ENCODE measurements at places on chromosomes 12 and 14.

DNA sequence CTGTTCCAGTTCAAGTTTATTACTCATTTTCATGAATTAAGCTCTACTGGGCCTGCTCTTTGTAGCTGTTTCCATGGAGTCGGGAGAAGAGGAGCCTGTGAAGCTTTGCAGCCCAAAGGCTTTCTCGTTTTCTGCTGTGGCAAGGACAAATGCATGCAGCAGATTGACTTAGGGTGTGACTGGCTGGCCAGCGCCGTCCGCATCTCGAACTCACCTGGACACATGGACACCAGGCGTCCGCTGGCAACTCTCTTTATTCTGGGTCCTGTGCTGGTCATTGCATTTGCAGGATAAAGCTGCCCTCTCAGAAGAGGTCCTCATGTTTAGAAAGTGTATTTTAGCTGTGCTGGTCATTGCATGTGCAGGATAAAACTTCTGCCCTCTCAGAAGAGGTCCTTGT is 350.4 kb downstream of the TMEM121 start:
- DNase-seq, result no peak

- no peak for DNase-seq
Observed at GRCh38 chr14:83712418-83713129, 1817.4 kb upstream of the FLRT2 start.

GRCh38 chr14:82536566-82536965 is 1002.9 kb upstream of the SEL1L start:
- no peak for DNase-seq

DNA sequence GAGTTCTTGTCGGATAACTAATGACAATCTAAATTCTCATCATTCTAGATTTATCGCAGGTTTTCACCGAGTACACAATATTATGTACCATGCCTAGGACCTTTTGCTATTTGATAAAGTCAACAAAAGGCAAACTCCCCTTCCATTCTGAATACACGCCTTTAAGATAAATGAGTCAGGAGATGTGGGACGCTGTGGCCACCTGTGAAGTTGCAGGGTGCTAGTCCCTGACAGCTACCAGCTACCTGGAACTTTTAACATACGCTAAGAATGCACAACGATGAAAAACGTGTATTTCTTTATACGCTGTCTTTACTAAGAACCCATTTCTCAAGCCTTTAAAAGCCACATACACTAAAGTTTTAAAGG is 678 bp downstream of the MDM1 start:
- no peak for DNase-seq

GRCh38 chr12:93944911-93945310 is 203.5 kb upstream of the PLXNC1 start:
- DNase-seq, result no peak

GRCh38 chr14:64209444-64210131 is 84.6 kb downstream of the ESR2 start:
- no peak for DNase-seq

DNA sequence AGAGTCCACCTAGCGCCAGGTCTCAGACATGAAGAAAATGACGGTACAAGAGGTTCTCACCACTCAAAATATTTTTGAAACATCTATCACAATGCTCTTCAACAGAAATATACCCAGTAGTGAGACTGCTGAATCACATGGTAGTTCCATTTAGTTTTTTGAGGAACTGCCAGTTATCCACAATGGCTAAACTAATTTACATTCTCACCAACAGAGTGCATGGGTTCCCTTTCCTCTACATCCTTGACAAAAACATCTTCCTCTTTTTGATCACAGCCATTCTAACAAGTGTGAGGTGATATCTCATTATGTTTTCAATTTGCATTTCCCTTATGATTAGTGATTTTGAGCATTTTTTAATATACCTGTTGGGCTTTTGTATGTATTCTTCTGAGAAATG is 5.7 kb upstream of the GPR65 start:
- no peak for DNase-seq

- DNase-seq, result no peak
Observed at GRCh38 chr14:73602994-73603393, 9.3 kb upstream of the ACOT6 start.

DNA sequence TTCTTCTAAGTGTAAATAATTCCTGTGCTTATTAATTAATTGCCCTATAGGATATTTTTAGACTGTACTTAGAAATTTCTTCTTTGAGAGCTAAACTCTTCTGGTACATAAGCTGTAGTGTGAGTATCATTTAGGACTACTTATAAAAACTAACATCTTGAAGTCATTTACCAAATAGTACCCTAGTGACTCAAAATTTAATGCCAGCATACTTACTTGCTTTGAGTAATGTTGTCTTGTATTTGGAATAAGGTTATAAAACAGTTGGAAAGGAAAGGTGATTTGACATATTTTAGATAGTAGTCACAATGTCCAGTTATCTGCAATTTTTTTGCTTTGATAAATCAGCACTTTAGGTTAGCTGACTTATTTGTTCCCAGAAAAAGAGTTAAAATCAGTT is 39.1 kb downstream of the SPATA7 start:
- no peak for DNase-seq

DNA sequence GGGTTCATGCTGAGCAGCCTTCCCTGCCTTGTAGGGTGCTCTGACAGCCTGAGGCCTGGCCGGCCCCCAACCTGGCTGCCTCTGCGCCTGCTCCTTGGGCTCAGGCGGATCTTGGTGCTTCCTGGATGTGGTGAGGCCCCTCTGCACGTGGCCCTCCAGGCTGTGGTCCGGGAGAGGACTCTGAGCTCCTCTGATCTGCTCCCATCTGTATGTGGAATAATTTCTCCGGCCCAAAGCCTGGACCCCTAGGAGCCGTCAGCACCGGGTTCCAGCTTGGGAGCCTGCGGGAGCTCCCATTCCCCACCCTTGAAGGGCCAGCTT is 21.3 kb upstream of the EIF2B2 start:
- DNase-seq, result no peak

GRCh38 chr14:89384023-89384422 is 33.0 kb downstream of the FOXN3 start:
- no peak for DNase-seq

DNA sequence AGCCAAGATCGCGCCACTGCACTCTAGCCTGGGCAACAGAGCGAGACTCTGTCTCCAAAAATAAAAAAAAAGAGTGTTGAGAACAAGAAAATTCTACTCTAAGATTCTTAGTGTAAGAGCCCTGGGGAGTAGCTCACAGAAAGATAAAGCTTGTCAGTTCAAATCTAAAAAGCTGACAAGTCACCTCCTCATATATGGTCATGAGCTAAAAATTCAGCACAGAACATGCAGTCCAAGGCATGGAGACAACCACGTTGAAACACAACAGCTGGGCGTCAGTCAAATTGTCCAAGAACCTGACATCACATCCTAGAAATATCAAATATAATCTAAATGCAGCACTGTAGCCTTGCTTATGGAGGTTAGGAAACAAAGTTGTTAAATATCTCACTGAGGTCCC is 47.8 kb downstream of the CLIP1 start:
- DNase-seq, result no peak

GRCh38 chr14:41280745-41281144 is 325.9 kb upstream of the LRFN5 start:
- no peak for DNase-seq

GRCh38 chr12:30092983-30093617 is 309.4 kb upstream of the TMTC1 start:
- no peak for DNase-seq

DNA sequence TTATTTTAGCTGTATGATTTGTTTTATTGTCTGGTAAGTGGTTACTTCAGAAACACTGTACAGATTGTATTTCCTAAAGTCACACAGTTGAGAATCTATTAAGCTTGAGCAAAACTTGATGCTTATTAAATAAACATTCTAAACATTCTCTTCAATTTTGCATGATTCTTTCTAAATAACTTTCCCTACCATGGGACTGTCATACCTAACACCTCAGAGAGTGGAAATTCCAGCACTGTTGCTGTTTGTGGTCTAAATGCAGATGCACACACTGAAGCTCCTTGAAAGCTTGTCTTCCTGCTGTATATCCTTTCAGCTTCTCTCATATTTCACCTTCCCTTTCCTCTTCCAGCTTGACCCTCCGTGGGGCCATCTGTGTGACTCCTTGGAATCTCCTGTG is 392.0 kb downstream of the LRIG3 start:
- no peak for DNase-seq

DNA sequence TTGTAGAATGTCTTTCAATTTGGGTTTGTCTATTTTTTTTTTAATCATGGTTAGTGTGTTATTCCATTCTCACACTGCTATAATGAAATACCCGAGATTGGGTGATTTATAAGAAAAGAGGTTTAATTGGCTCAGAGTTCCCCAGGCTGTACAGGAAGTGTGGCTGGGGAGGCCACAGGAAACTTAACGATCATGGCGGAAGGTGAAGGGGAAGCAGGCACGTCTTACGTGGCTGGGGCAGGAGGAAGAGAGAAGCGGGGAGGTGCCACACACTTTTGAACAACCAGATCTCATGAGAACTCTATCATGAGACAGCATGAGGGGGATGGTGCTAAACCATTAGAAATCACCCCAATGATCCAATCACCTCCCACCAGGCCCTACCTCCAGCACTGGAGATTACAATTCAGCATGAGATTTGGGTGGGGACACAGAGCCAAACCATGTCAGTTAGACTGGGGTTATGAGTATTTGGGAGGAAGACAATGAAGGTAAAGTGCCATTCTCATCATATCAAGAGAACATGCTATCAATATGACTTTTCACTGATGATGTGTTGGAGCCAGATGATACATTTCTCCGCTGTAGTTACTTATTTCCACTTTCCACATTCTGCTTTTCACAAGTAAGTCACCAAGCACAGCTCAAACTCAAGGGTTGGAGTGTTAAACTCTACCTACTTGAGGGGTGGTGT is 45.8 kb downstream of the AP5M1 start:
- DNase-seq, result no peak

- no peak for DNase-seq
Observed at GRCh38 chr14:68521961-68522509, 270.8 kb downstream of the ZFP36L1 start.

- no peak for DNase-seq
Observed at GRCh38 chr12:98402671-98403070, 112.7 kb upstream of the TMPO start.

GRCh38 chr14:96614481-96614881 is 112.3 kb downstream of the PAPOLA start:
- no peak for DNase-seq

GRCh38 chr14:79415726-79416125 is 795.6 kb downstream of the DIO2 start:
- DNase-seq, result no peak

GRCh38 chr14:92160619-92161018 is 38.9 kb downstream of the CPSF2 start:
- DNase-seq, result no peak

GRCh38 chr12:52132754-52133161 is 53.3 kb downstream of the SMIM41 start:
- no peak for DNase-seq

DNA sequence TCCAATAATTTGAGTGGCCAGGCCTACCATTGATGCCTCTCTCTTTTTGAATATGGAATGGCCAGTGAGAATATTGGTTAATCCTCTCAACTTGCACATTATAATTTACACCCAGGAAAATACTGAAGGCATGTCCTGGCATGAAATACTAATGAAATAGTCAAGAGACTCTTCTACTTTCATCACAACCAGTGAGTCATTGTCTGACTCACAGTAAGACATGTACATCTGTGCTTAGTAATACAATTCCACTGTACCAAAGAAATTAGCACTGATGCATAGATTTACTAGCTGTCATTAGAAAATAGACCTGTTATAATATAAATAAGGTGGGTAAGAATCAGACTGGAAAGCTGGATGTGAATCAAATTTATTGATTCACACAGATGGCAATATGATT is 31.6 kb downstream of the KCNC2 start:
- no peak for DNase-seq

- DNase-seq, result no peak
Observed at GRCh38 chr12:54132976-54133771, 55.6 kb downstream of the SMUG1 start.

- no peak for DNase-seq
Observed at GRCh38 chr12:21502164-21502496, 541 bp downstream of the GOLT1B start.

DNA sequence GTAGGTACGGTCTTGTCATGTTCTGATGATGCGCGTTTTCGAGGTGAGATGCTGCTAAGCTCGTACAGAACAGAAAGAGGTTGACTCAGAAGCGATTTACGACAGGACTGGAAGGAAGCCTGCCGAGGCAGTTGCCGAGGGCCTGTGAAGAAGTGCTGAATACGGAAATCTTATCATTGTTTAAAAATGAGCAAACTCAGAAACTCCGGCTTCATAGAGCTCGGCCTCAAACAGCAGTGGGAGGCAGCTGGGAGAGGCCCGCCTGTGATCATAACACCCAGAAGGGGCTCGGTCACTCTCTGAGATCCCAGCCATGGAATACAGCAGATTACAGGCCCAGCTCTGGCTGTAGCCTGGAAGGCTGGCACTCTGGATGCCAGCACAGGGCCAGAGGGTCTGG is 87.4 kb downstream of the CPSF2 start:
- DNase-seq, result no peak

DNA sequence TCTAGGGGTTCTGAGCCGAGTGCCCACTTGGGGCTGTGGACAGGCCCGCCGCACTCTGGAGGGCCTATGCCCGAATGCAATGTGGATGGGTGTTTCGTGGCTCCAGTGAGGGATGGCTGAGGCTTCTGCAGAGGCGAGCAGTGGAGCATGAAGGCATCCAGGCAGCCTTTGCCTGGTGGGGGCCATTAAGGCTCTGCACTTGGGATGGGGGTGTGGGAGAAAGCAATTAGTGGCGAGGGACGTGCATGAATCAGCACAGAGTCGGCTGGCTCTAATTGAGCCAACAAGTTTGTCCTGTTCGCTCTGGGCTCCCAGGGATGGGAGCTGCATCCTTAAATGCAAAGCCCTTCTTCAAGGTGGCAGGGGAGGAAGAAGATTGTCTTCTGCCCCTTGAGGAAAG is 346.9 kb upstream of the FKBP4 start:
- DNase-seq, result no peak

- DNase-seq, result no peak
Observed at GRCh38 chr12:40152783-40153383, 47.0 kb upstream of the SLC2A13 start.

DNA sequence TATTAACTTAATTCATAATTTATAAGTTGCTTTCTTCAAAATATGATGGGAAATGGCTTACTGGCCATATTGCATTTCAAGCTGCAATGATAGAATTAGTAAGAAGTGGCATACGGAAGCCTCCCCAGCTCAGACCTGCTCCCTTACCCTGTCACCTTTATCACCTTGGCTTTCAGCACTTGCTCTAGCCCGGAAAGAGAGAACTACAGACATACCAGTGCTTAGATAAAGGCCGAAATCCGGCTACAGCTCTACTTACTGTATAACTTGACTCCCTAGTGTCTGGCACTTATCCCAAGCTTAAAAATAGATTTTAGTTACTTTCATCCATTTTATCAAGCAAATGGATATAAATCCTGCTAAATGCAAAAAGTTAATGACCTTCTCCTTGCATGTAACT is 42.5 kb downstream of the PKP2 start:
- DNase-seq, result no peak

GRCh38 chr12:6638305-6638704 is 2.5 kb upstream of the LPAR5 start:
- DNase-seq, result no peak
